ENCODE measurements at places on chromosomes 4 and X.
A peak's percentile ranks its signal among the peaks of the same experiment; 100 is the strongest.

DNA sequence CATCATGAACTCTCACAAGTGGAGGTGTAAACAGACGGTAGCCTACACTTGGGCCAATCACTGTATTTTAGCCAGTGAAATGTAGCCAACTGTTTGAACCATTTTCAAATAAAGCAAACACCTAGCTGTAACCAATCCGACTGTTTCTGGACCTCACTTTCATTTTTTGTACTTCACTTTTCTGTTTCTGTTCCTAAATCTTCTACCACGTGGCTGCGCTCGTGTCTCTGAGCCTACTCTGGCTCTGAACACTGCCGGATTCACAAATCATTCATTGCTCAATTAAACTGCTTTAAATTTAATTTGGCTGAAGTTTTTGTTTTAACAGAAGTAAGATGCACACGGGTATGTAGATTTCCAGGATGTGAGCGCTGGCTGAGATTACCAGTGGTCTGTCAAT is 319.1 kb downstream of the RAPGEF2 start:
- no peak for DNase-seq

DNA sequence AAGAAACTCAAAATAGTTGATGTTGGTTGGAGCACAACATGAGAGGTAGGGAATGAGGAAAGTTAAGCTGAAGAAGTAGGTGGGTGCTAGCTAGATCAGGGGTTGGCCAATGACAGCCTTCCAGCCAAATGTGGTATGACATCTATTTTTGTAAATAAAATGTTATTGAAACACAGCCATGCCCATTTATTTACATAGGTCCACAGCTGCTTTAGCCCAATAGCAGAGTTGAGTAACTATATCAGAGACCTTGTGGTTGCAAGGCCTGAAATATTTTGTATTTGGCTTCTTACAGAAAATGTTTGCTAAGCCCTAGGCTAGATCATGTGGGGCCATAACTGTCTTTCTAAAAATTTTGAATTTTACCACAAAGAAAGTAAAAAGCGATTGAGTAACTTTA is 234.9 kb upstream of the CTSO start:
- DNase-seq = no peak

DNA sequence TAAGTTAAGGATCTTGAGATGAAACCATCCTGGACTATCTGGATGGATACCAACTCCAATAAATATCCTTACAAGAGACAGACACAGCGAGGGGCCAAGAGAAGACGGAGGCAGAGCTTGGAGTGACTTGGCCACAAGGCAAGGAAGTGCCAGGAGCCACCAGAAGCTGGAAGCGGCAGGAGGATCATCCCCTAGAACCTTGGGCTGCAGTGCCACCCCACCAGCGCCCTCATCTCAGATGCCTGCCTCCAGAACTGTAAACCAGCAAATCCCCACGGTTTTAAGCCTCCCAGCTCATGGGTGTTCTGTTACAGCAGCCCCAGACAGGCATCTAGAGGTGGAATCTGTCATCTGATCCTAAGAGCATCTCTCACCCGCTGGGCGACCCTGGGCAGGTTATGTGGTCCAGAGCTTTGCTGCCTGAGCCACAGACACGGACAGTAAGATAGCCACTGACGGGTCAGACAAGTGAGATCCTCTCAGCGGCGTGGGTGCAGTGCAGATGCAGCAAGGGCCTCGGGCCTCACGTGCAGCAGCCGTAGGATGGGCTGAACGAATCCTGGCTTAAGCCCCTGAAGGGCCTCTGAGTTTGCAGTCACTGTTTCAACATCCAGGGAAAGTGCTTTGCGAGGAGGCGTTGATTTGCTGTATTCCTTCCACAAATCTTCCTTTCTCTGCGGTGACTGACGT is 25.1 kb upstream of the MXD4 start:
- no peak for DNase-seq

- DNase-seq = peak; percentile 94
These were observed 571 bp downstream of the CCNI start for GRCh38 chr4:77074981-77075855.

Data from activated CD4-positive, alpha-beta T cell treated with anti-CD3 and anti-CD28 coated beads, Interleukin-2, amount 10 ng/mL, durations not matched to agents 24 days and 14 days (primary cell).